Ureter (tissue), 1 donor: ENCODE measurements at places on chromosomes 1 and 21.
A peak's percentile ranks its signal among the peaks of the same experiment; 100 is the strongest.

DNA sequence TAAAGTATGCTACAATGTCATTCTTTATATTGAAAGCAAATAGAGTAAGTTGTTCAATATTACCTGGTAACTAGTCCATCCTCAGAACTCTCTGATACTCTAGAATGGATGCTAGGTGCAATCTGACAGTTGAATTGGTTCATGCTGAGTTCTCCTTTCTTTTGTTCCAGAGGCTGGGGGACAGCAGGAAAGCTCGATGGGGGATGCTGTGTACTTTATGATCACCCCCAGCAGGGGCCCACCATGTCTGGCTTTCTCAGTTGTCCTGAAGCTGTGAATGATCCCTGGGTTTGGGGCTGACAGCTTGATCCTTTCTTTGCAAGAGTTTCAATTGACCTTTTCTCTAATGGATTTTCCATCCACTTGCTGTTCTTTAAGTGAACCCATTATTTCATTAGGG lies 22.5 kb downstream of the FMN2 start:
- no peak for DNase-seq

- no peak for DNase-seq
These were observed 85.4 kb upstream of the KCNE2 start for GRCh38 chr21:34278451-34278850.

DNA sequence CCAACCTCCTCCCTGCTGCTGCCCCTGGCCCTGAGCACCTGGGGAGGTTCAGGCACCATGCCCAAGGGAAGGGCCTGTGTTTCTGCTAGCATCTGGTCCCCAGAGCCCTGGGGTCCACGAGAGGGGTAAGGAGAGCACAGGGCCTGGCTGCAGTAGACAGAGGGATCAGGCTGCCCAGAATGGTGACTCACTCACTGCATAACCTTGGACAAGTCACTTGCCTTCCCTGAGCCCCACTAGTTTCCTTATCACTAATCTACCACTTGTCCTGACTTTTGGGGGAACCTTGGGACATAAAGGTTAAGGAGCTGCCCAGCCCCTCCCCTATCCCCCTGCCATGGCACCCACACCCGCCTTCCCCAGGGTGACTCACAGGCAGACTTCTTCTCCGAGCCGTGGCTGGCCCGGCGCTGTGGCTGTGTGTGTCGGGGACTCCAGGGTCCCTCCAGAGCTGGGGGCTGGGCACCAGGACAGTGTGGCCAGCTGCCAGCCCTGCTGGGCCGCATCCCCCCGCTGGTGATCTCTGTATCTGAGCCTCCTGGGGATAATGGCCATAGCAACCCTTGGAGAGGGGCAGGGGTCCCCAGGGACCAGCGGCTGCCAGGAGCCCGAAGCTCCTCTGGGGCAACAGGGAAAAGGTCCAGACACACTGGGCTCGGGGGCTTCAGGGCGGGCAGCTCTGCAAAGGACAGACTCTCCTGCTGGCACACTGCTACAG lies 4.0 kb downstream of the ARHGEF19 start:
- DNase-seq: no peak

DNA sequence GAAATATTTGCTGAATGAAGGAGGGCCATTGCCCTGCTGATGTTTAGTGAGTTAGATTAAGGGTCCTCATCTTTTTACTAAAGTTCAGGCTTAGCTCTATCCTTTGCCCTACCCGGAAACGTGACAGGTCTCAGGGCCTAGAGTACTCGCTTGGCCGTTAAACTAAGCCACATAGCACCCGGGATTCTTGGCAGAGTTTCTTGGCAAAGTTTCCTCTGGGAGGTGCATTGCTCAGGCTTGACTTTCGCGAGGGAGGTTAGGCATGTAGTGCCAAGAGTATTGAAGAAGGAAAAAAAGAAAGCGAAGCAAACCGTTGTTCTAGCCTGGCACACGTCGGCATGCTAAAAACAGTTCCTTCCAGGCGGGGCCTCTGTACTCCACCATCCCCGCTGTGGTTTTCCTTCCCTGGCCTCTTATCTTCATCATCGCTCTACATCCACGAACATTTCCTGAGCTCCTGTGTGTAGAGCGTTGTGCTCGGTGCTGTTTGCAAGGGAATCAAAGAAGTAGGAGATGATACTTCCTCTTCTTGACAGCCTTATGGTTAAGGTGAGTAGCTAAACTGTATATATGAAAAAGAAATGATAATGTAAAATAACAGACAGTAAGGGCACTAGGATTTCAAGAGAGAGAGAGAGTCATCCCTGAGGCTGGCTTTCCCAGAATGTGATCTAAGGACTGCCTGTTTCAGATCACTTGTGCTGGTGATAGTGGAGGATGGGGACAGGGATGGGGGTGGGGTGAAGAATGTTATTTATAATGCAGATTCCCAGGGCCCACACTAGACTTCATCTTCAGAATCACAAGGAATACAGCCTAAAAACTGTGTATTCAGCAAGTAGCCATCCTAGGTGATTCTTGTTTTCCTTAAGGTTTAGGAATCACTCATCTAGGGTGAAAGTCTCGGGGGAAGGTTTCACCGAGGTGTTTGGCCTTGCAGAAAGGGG lies 18.8 kb downstream of the RNF220 start:
- DNase-seq: peak; percentile 79

GRCh38 chr1:60228041-60228491 lies 154.5 kb upstream of the C1orf87 start:
- no peak for DNase-seq

DNA sequence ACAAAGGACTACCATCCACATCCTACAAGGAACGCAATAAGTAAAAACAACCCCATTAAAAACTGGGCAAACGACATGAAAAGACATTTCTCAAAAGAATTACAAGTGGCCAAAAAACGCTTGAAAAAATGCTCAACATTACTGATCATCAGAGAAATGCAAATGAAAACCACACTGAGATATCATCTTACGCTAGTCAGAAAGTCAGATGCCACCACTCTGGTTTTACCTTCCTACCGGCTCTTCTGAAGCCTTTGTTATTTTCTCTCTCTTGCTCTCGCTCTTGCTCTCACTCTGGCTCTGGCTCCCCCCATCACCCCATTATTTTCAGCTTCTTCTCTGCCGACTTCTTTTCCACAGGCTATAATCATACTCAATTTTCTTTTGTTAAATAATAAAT lies 38.8 kb downstream of the VPS45 start:
- DNase-seq: no peak
